Lower lobe of right lung (tissue), 2 donors: ENCODE measurements at places on chromosomes 6 and 20.

DNA sequence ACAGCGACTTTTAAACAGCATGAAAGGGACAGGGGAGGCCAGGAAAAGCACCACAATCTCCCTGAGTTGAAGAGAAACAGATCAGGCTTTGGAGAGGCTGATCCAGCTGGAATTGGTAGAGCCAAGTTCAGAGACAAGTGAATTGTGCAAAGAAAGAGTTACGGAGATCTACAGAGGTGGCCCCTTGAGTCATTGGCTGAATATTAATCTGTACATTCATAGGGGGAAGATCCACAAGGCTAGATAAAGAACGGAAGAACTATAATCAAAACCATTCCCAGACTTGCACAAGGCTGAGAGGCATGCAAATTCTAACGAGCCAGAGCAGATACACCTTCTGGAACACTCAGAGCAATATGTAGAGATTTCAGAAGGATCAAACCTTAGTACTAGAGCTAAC is 14.2 kb upstream of the FOXQ1 start:
- no peaks in the 10 kb centered on the region for H3K4me1 ChIP-seq
- H3K27ac ChIP-seq, result no peak overlapping the region
- H3K4me3 ChIP-seq, result no peak overlapping the region
- H3K36me3 ChIP-seq, result no peaks in the 10 kb centered on the region

- no peak for DNase-seq
- H3K27ac ChIP-seq, result no peak overlapping the region
- H3K27me3 ChIP-seq, result no peaks in the 10 kb centered on the region
- H3K4me3 ChIP-seq, result no peak overlapping the region
Observed at GRCh38 chr6:45441851-45442453, 64.2 kb upstream of the SUPT3H start.

DNA sequence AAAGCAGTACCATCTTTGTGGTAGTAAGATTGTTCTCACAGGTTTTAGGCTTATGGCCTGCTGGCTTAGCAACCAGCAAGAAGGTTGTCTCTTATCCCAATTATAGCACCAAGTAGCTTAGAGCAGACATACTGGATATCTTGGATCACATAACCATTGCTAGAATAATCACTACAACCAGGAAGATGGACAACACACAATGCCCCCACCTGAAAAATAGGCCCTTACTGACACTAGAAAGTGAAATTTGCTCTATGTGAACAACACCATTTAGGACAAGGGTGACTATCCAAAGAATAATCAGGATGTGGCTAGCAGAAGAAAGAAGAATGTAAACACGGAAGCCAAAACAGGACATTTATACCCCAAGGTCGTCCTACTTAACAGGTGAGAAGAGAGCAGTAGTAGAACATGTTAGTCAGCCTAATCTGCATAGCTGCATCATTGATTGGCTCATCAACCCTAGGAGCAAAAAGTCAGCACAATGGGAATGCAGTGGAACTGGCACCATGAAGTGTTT is 172.7 kb upstream of the MARCKS start:
- DNase-seq, result no peak
- H3K27me3 ChIP-seq, result no peaks in the 10 kb centered on the region
- no peak overlapping the region for H3K27ac ChIP-seq
- H3K4me3 ChIP-seq, result no peak overlapping the region

GRCh38 chr6:32718879-32719278 is 22.3 kb upstream of the HLA-DQA2 start:
- DNase-seq, result no peak
- H3K4me3 ChIP-seq, result no peak overlapping the region
- no peaks in the 10 kb centered on the region for H3K27me3 ChIP-seq
- H3K27ac ChIP-seq, result no peak overlapping the region
- no peaks in the 10 kb centered on the region for H3K36me3 ChIP-seq

- DNase-seq, result peak; percentile 35
- H3K4me1 ChIP-seq, result peaks cover 8% of the 10 kb centered on the region
- H3K4me3 ChIP-seq, result no peak overlapping the region
Observed at GRCh38 chr20:63220696-63221399, 4.9 kb upstream of the YTHDF1 start.

- no peaks in the 10 kb centered on the region for H3K4me1 ChIP-seq
- H3K27ac ChIP-seq, result no peak overlapping the region
- no peak overlapping the region for H3K4me3 ChIP-seq
- no peak for DNase-seq
- H3K36me3 ChIP-seq, result no peaks in the 10 kb centered on the region
Observed at GRCh38 chr6:133432021-133432989, 191.1 kb downstream of the EYA4 start.

GRCh38 chr20:17700637-17701036 is 871 bp downstream of the BANF2 start:
- no peak overlapping the region for H3K4me3 ChIP-seq
- no peaks in the 10 kb centered on the region for H3K27me3 ChIP-seq
- no peak overlapping the region for H3K27ac ChIP-seq

DNA sequence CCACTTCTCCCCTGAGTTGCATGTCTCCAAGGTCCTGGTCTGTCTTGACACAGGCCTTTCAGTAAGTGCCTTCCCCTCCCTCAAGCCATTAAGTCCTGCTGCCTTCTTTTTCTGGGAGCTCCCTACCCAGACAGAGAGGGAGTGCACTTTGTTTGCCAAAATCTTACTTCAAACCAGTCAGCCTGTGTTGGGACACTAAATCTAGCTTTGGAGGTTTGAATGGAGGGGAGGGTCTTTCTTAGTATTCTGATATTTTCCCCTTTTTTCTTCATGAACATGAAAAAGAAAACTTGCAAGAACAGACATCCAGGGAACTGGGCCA is 170.7 kb upstream of the PMEPA1 start:
- H3K4me1 ChIP-seq, result no peaks in the 10 kb centered on the region
- H3K27me3 ChIP-seq, result no peaks in the 10 kb centered on the region
- no peak for DNase-seq

DNA sequence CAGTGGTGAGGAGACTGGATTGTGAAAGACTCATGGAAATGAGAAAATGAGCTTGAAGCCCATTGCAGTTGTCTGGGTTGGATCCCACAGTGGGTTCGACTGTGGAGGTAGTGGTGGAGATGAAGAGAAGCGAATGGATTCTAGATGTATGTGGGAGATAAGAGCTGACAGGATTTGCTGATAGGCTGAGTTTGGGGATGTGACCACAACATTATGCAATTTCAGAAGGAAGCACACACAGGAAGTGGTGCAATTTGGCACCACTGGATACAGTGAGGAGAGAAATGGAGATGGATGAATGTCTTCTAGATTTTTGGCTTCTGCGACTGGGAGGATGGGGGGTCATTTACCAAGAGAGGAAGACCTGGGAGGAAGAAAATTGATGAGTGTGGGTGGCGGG is 64.4 kb upstream of the MAFB start:
- H3K27me3 ChIP-seq, result no peaks in the 10 kb centered on the region
- H3K27ac ChIP-seq, result no peak overlapping the region
- DNase-seq, result no peak
- peaks cover 18% of the 10 kb centered on the region for H3K4me1 ChIP-seq

GRCh38 chr20:4814696-4815252 is 93.1 kb downstream of the PRND start:
- H3K27ac ChIP-seq, result peak overlapping the region; percentile 84
- no peaks in the 10 kb centered on the region for H3K27me3 ChIP-seq
- peaks cover 65% of the 10 kb centered on the region for H3K4me1 ChIP-seq
- H3K36me3 ChIP-seq, result no peaks in the 10 kb centered on the region
- DNase-seq, result peak; percentile 76
- H3K4me3 ChIP-seq, result peak overlapping the region; percentile 45

DNA sequence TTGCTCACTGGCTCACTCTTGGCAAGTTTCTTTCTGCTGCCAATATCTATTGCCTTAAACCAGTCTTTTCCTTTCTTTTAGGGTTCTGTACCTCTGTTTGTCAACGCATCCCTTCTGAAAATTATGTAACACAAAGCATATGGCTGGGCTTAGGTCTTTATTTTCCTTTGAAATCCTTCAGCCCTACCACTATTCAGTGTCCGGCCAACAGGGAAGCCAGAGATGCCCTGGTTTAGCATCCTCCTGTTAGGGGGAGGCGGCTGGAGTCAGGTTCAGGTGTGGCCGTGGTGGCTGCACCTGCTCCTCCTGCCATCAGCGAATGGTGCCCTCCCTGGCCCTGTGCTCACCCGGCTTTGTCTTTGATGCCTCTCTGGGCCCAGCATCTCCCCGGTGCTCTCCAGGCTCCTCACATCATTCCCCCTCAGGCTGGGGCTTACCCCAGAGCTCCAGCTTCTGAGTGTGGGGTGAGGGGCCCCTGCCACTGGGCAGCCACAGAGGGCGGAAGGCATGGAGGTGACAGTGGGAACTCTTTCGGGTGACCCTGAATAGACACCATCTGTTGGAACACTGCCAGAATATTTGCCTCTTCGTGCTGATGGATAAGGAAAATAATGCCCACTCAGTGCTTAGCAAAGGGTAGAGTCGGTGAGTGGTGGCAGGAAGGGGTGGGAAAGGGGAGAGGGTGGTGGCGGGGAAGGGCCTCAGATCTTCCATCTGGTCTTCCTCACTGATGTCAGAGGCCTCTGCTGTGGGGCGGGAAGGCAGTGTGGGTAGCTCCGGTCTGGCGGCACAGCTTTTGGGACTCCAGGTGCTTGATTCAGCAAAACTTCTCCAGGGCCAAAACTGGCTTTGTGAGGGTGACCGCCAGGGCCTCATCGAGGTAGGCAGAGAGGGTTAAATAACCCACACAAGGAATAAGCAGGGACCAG is 97.2 kb downstream of the DACT2 start:
- no peaks in the 10 kb centered on the region for H3K36me3 ChIP-seq
- H3K27ac ChIP-seq, result no peak overlapping the region
- H3K4me3 ChIP-seq, result no peak overlapping the region
- H3K27me3 ChIP-seq, result peaks cover 3% of the 10 kb centered on the region
- no peak for DNase-seq

- H3K4me3 ChIP-seq, result peak overlapping the region; percentile 70
- peak overlapping the region; percentile 49 for H3K27ac ChIP-seq
- H3K4me1 ChIP-seq, result peaks cover 34% of the 10 kb centered on the region
- H3K27me3 ChIP-seq, result no peaks in the 10 kb centered on the region
Observed at GRCh38 chr20:62406635-62407176, 379 bp downstream of the CABLES2 start.

- H3K27me3 ChIP-seq, result no peaks in the 10 kb centered on the region
- H3K36me3 ChIP-seq, result no peaks in the 10 kb centered on the region
- H3K4me1 ChIP-seq, result no peaks in the 10 kb centered on the region
- H3K4me3 ChIP-seq, result no peak overlapping the region
- no peak overlapping the region for H3K27ac ChIP-seq
- DNase-seq, result no peak
Observed at GRCh38 chr6:130098317-130098716, 79.9 kb downstream of the L3MBTL3 start.

DNA sequence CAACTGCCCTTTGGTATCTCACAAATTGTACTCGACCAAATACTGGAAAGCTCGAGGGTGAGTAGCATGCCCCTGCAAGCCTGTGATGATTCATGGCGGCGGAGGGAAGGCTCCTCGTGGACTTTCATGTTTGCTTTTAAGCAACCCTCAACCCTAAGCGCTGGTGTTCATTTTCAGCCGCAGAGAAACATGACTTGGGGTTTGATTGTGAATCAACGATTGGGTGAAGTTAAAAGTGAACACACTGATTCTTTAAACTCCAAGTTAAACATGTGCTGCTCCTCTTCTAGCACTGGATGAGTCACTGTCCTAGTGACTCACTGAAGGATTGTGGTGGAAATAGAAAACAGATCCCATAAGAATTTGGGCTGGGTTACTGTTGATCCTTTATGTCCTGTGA is 8.3 kb downstream of the CD109 start:
- DNase-seq, result no peak
- H3K4me3 ChIP-seq, result no peak overlapping the region
- no peaks in the 10 kb centered on the region for H3K27me3 ChIP-seq
- H3K27ac ChIP-seq, result no peak overlapping the region
- H3K36me3 ChIP-seq, result no peaks in the 10 kb centered on the region
- peaks cover 4% of the 10 kb centered on the region for H3K4me1 ChIP-seq

DNA sequence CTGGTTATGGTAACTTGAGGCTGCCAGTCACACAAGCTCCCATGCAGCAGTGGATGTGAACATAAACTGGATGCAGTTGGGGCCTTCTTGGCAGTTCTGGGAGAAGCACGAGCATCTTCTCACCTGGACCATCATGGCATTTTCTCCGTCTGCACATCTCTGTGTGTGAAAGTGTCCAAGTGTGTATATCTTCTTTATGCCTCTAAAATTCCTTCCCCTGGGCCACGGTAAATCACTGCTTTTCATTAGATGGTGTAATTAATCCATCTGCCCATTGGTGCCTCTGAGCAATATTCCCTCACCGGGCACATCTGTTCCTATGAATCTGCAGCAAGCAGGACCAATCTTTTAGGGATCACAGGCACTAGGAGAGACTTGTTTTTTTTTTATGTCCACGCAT is 138.0 kb downstream of the MAP3K7 start:
- DNase-seq, result no peak
- H3K27me3 ChIP-seq, result no peaks in the 10 kb centered on the region
- no peaks in the 10 kb centered on the region for H3K4me1 ChIP-seq
